ENCODE measurements at places on chromosomes 5 and 9. TPM values are rescaled to one million over a fixed set of nuclear protein-coding genes. Genes with fewer than 3 reads are reported as not detected.

The SLCO6A1 gene
- total RNA-seq: not detected

The CAMK2A gene
- total RNA-seq: not detected

The PCA3 gene
- not detected for total RNA-seq

The PCDHA9 gene
- 1.8 TPM for total RNA-seq

The IGFBPL1 gene
- not detected for total RNA-seq
